ENCODE measurements at places on chromosomes 11 and 22. TPM values are rescaled to one million over a fixed set of nuclear protein-coding genes. Genes with fewer than 3 reads are reported as not detected.

DNA sequence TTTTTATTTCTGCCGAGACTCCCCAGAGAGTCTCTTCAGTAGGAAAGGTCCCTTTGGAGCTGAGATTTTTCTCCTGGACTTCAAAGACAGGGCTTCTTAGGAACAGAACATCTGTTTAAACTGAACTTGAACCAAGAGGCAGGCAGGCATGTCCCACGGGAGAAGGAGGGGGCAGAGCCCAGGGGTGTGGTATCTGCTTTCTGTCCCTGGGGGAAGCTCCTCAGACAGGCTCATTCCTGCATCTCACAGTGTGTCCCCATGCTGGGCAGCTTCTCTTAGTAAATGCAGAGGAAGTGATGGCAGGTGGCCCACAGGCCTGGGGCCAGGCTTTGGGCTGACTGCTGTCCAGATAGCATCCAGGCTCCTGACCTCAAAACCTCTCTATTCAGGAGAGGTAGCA, 47.3 kb downstream of the TSPAN18 start:
- no peak for DNase-seq

- no peak for DNase-seq
Measured at GRCh38 chr11:74519710-74520109, 26.2 kb upstream of the LIPT2 start.

DNA sequence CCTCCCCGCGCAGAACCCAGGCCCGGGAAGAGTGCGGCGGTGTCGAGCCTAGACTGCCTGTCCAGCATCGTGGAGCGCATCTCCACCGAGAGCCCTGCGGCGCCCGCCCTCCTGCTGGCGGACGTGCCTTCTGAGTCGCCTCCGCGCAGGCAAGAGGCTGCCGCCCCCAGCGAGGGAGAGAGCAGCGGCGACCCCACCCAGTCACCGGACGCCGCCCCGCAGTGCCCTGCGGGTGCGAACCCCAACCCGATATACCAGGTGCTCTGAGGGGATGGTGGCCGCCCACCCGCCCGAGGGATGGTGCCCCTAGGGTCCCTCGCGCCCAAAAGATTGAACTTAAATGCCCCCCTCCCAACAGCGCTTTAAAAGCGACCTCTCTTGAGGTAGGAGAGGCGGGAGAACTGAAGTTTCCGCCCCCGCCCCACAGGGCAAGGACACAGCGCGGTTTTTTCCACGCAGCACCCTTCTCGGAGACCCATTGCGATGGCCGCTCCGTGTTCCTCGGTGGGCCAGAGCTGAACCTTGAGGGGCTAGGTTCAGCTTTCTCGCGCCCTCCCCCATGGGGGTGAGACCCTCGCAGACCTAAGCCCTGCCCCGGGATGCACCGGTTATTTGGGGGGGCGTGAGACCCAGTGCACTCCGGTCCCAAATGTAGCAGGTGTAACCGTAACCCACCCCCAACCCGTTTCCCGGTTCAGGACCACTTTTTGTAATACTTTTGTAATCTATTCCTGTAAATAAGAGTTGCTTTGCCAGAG, 2.0 kb downstream of the MYOD1 start:
- DNase-seq: no peak

DNA sequence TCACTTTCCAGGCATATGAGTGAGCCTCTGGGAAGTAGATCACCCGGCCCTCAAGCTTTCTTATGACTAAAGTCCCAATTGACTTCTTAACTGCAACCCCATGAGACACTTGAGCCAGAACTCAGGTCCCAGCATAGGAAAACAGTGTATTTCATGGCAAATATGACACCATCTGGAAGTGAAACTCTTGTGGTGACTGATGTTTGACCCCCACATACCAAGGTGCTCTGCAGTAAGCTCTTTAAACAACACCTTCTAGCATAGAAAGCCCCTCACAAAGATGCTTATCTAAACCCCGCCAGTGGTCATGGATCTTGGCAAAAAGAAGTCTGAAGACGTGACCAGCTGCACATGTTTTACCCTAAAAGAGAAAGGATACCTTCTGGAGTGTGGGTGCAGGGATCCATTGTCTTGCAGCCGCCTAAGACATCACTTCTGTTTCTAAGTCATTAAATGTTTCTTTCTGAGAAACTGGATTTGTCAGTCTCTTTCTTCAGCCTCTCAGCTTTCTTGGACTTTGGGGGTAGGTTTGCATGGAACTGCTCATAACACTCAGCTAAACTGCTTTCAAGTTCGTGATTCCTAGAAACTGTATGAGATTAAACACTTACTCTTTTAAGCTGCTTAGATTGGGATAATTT, 7.4 kb upstream of the PELI3 start:
- no peak for DNase-seq

- DNase-seq: no peak
Measured at GRCh38 chr11:116114198-116114651, 610.0 kb upstream of the CADM1 start.

Gene PTPMT1
- polyA plus RNA-seq: 57.6 TPM

DNA sequence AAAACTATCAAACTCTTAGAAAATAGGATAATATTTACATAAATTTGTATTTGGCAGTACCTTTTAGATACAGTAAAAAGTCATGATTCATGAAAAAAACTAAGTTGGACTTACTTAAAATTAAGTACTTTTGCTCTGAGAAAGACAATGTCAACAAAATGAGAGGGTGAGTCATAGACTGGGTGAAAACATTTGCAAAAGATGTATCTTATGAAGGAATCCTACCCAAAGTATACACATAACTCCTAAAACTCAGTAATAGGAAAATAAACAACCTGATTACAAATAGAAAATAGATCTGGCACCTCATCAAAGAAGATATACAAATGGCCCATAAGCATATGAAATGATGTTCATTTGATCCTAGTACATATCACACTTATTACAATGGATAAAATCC, 1154.6 kb downstream of the JRKL start:
- no peak for DNase-seq

GRCh38 chr22:49827853-49828598, at the start of gene BRD1:
Gene BRD1 (minus strand): TSS chr22:49827873. CDS start chr22:49824317, 3,556 bp downstream.
- DNase-seq: no peak

GRCh38 chr22:44304354-44304753, 8.4 kb downstream of the SHISAL1 start:
- DNase-seq: no peak

GRCh38 chr22:41713004-41713403, 13.7 kb downstream of the MEI1 start:
- no peak for DNase-seq

Gene HOATZ
- polyA plus RNA-seq: 0.16 TPM

DNA sequence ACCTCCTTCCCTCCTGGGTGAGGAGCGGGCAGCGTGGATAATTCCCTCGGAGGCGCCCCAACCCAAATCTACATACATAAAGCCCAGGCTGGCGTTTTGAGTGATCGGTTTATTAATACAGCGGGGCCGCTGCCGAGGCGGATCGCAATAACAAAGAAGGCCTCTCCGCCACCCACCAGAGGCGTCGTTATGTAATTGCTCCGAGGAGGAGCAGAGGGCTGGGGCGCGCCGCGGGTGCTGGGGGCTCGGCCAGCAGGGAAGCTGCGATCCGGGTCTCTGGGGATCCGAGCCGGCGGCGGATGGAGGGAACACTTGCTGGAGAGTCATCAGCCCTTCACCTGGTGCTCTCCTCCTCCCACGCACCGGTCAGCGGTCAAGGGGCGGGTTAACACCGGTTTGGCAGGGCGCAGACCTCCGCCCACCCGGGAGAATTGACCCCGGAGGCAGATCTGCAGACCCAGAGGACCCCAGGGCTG, 6.4 kb upstream of the TP53I11 start:
- DNase-seq: no peak

- no peak for DNase-seq
Measured at GRCh38 chr22:48477031-48477721, 1350.5 kb downstream of the BRD1 start.

Gene TRPC6
- polyA plus RNA-seq: 10.4 TPM

GRCh38 chr11:79030448-79030847, 410.4 kb downstream of the TENM4 start:
- DNase-seq: peak; percentile 54

GRCh38 chr22:35649026-35649553, 844 bp downstream of the APOL6 start:
- DNase-seq: no peak

DNA sequence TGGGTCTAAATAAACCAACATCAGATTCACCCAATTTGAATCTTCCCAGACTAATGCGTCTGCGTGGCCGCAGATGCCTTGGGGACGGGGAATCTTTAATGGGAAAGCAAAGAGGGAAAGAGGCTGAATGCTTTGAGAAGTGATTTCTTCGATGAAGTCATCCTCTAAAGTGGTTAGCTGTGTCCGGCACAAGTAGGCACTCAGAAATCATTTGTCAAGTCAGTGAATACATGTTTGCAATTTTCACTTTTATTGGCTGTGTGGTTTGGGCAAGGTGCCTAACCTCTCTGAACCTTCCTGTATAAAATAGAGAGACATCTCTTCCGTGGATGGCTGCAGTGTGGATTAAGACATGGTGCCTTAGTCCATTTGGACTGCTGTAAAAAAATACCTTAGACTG, 19.7 kb upstream of the IFT27 start:
- DNase-seq: no peak

Gene TMEM86A
- 7.0 TPM for polyA plus RNA-seq

DNA sequence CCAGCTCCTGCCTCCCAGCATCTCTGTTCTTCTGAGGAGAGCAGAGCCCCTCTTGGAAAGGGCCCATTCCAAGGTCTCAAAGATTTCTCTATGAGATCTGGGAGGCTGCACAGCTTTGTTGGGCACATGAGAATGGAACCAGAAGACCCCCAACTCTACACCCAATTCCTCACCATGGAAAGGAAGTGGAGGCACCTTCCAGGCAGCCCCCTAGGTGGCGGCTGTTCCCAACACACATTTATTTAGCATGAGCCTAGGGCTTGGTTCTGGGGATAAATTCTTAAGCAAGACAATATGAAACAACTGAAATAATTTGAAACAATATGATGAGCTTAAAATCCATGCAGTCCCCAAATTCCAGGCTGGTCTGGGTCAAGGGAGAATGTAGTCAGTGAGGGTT, 100.4 kb downstream of the TIMP3 start:
- DNase-seq: no peak

GRCh38 chr11:294780-295179, 4.5 kb downstream of the IFITM5 start:
- no peak for DNase-seq

GRCh38 chr11:65429724-65430405, 7.3 kb downstream of the NEAT1 start:
- no peak for DNase-seq

GRCh38 chr22:37241351-37242142, 2.5 kb downstream of the RAC2 start:
- DNase-seq: no peak

Gene MUC5AC
- 0.01 TPM for polyA plus RNA-seq

GRCh38 chr11:13881226-13881905, 81.2 kb upstream of the SPON1 start:
- no peak for DNase-seq

Gene OR6T1
- not detected for polyA plus RNA-seq

DNA sequence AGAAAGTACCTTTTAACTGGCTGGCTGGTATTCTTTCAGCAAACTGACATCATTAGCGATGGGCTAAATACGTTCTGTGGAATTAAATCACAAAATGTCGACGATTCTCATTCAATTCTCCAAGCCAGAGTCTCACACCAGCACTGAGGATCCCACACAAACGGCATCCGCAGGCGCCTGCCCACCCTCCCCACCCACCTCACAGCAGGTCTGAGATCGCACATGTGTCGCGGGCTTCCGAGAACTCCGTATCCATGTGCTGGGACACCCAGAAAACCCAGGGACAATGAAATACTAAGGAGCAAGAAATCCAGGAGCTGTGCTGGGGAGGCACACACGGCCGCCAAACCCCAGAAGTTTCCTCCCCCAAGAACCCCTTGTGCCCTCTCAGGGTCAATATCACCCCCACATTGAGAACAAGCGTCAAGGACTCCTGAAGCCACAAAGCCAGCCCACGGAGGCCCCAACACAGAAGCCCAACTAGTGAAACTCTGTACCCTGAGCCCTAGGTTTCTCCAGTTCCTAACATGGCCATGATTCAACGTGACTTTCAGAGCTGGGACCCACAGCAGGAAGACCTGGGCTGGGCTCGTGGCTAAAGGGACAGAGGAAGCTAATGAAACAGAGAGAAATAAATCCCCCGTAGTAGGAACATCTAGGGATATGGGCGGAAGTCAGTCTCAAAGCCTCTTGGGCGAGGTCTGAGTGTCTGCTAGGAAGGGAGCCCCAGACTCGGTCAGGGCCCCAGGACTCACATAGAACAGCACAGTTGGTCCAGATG, 8.0 kb downstream of the TOLLIP start:
- DNase-seq: no peak

DNA sequence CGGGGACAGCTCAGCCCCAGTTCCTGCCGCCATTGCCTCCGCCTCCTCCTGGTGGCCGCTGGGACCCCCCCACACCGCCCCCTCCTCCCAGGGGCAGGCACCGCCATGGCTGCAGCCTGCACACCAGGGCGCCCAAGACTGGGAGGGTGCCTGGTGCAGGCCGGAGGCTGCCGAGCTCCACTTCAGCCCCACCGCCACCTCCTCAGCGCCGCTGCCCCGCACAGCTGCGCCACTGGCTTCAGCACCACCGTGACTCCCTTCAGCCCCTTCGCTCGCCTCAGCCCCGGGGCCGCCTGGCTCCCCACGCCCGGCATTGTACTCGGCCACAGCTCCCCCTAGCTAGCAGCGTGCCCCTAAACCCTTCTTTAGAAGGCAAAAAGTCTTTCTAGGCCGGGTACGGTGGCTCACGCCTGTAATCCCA, 131.1 kb downstream of the CRYBB2 start:
- no peak for DNase-seq

Gene NADSYN1
- 42.7 TPM for polyA plus RNA-seq

Gene OR52I2
- not detected for polyA plus RNA-seq

DNA sequence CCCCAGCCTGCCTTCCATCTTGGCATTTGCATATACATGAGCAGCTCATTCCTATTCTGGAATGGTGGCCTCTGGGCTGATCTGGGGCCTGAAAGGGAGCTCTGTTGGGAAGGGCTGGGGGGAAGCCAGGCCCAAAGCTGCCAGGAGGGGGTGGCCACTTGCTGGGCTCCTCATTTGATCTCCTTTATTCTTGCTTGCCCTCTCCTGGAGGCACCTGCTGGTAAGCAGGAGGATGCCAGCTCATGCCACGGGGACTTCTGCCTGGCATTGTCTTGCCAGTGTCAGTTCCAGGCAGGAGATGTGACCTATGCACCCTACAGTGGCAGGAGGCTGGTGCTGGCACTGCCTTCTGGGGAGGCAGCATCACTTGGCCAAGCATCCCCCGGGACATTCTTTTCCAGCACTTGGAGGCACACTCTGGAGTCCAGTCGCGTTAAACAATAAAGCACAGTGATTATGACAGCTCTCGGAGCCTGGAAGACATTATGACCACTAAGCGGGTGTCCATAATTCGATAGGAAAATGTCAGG, 128.3 kb downstream of the NTM start:
- no peak for DNase-seq

GRCh38 chr11:69504576-69505335, 23.3 kb downstream of the LINC01488 start:
- DNase-seq: no peak

- no peak for DNase-seq
Measured at GRCh38 chr11:131889146-131889577, 518.7 kb downstream of the NTM start.

Gene OR52N5
- not detected for polyA plus RNA-seq

Gene DYNC2H1
- 41.4 TPM for polyA plus RNA-seq

Gene C1QTNF5
- polyA plus RNA-seq: 20.5 TPM
